ENCODE measurements at places on chromosomes 7 and 10. TPM values are rescaled to one million over a fixed set of nuclear protein-coding genes. Genes with fewer than 3 reads are reported as not detected.

DNA sequence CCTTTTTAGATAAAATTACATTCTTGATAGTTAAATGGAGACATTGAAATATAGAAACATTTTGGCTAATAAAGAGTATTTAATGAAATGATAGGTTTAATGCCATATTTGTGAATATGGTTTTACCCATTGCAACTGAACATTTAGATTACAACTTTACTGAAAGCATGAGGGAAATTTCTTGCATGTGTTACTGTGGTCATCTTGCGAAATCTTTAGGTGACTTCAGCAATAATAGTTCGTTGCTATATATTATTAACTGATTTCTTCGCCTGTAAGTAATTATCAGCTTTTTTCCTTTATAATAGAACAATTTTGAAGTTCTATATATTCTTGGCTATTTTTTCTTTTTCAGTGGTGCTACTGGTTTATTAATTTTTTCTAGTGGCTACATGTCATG lies 83.2 kb downstream of the MLLT10 start:
- DNase-seq = no peak

GRCh38 chr7:138727336-138728099 lies 26.4 kb upstream of the SVOPL start:
- no peak for DNase-seq

ANKRD30A gene
- total RNA-seq = not detected

PSAP gene
- 385 TPM for total RNA-seq

STK17A gene
- total RNA-seq = 19.3 TPM

- DNase-seq = no peak
Observed at GRCh38 chr7:131329176-131329570, 1.5 kb downstream of the MKLN1 start.

DNA sequence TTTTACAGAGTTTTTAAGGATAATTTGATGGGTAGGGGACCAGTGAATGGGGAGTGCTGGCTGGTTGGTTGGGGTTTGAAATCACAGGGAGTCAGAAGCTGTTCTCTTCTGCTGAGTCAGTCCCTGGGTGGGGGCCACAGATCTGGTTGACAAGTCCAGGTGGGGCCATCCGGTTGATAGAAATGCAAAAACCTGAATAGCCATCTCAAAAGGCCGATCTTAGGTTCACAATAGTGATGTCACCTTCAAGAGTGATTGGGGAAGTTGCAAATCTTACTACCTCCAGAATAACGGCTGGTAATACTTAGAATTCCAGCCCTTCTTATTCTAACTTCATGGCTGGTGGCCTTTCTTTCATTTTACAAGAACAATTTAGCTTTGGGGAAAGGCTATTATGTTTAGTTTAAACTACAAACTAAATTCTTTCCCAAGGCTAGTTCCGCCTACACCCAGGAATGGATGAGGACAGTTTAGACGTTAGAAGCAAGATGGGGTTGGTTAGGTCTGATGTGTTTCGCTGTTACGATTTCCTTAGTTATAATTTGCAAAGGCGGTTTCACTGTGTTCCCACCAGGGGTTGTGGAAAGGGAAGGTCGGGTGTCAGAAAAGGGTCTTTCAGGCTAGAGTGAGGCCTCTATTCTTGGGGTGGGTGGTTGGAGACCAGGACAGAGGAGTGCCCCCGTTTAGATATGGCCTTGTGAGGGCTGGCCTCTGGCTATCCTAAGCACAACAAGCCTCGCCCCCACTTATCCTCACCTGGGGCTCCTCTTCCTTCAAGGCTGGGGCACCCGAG lies 27.4 kb downstream of the IFT22 start:
- no peak for DNase-seq

TMEM209 gene
- total RNA-seq = 13.9 TPM

DNA sequence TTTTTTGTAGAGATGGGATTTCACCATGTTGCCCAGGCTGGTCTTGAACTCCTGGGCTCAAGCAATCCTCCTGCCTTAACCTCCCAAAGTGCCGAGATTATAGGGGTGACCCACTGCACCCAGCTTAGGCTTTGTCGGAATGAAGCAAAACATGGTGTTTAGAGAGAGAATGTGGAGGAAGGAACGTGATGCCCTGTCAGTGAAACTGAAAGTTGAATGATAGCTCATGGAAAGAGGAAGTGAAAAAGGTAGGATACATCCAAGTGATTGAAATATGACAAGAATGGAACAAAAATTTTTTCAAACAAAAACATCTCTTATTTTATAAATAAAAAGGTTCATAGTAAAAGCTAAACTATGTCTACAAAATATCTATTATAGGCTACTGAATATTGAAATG lies 5.9 kb downstream of the AKAP9 start:
- DNase-seq = no peak

All from occipital lobe (tissue), 3 donors.